ACHN (cell line): ENCODE measurements at places on chromosomes 1 and 21.
A peak's percentile ranks its signal among the peaks of the same experiment; 100 is the strongest.

DNA sequence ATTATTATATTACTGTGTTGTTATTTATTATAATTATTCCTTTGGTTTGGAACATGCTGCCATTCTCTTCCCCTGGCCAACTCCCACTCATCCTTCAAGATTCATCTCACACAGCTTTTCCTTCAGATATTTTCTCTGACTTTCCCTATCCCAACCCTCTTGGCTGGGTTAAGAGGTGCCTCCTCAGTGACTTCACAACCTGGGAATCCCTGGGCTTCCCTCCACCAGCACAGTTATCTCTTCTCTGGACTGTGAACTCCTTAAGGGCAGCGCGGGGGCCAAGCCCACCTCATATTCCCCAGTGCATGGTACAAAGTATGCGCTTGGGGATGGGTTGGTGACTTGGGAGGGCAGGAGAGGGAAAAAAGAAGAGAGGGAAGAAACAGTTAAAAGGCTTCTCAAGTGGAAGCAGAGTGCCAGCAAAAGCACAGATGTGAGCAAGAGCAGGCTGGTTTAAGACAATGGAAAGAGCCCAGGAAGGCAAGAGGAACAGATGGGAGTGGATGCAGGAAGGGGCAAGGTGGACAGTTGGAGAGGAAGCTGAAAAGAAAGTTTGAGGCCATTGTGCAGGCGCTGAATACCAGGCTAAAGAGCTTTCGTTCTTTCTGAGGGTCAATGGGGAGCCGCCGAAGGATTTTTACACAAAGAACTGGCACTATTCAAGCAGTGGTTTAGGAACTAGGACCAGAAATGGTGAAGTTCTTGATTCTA, 132.3 kb downstream of the BEND5 start:
- no peak for DNase-seq

GRCh38 chr1:242523719-242524570, 552 bp downstream of the PLD5 start:
- peak; percentile 24 for DNase-seq

DNA sequence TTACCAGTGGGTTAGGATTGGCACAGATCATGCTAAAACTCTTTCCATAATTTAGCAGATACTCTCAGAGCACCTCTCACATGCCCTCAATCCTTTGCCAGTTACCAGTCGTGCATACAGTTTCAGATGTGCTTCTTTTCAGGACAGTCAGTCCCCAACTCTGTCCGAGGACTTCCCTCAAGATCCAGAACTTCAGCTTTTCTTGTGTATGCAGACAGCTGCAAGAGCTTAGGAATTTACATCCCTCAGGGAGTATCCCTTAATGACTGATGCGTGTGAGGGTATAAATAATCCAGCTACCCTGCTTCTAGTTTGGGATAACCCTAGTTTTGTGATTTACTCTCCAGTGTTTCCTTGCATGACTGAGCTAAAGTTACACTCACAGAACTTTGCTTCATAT, 393.0 kb upstream of the PLXNA2 start:
- no peak for DNase-seq

GRCh38 chr1:225554216-225554812, 98.6 kb downstream of the ENAH start:
- peak; percentile 53 for DNase-seq

DNA sequence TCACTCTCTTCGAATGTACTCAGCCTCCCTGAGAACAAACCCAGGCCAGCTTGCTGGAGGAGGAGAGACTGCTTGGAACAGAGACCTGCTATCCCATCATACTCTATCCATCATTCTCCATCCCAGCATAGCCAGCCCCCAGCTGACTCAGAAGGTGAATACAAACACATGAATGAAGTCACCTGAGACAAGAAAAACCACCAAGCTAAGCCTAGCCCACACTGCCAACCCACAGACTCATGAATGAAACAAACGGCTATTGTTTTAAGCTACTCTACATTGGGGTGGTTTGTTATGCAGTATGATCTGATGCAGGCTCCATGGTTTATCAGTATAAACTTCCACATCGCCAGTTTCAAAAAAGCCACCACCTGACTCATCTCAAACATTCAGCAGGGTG, 395.6 kb downstream of the SETD4 start:
- no peak for DNase-seq

DNA sequence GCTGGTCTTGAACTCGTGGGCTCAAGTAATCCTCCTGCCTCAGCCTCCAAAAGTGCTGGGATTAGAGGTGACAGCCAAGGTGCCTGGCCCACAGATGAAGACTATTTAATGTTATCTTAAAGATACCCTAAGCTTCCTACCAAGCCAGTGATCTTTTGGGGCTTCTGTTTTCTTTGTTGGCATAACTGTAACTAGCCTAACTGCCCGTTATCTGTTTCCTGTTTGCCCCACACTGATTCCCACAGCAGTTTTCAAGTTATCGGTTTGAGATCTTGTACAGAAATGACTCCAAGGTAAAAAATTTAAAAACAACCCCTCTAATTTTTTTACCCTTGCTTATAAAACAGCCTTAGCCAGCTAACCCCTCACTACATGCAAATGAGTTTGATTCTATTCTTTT, 12.4 kb downstream of the SELL start:
- DNase-seq, result no peak

GRCh38 chr1:14915356-14916054, 238.0 kb upstream of the TMEM51 start:
- DNase-seq, result peak; percentile 50

DNA sequence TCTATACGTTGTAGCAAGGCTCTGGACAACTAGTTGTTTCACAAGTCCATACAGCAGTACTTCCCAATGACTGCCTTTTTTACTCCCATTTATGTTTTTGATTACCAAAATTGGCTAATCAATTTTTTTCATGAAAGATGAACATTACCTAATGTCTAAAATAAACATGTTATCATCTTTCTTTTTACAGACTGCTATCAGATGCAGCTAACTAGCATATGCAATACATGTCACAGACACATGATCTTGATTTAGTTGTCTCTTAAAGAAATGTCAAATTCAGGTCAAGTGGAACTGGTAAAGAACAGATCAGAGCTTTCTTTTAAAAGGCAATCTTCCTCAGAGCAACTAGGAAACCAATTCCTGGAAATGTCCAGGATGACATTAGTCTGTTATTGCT, 630 bp upstream of the DBT start:
- no peak for DNase-seq

DNA sequence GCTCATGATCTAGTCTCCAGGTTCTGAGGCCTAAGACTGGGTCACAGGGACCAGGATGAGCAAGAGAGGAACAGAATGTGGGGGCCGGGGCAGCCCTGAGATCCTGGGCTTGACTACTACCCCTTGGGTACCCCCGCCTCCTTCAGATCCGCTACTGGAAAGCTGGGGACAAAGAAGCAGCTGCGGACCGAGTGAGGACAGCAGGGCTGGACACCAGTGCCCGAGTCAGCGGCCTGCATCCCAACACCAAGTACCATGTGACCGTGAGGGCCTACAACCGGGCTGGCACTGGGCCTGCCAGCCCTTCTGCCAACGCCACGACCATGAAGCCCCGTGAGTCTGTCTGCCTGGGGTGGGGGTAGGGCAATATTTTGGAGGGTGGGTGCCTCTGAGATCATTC, 12.5 kb downstream of the TMEM81 start:
- DNase-seq, result no peak

- DNase-seq, result no peak
Measured at GRCh38 chr1:201468501-201468843, 516 bp downstream of the PHLDA3 start.

DNA sequence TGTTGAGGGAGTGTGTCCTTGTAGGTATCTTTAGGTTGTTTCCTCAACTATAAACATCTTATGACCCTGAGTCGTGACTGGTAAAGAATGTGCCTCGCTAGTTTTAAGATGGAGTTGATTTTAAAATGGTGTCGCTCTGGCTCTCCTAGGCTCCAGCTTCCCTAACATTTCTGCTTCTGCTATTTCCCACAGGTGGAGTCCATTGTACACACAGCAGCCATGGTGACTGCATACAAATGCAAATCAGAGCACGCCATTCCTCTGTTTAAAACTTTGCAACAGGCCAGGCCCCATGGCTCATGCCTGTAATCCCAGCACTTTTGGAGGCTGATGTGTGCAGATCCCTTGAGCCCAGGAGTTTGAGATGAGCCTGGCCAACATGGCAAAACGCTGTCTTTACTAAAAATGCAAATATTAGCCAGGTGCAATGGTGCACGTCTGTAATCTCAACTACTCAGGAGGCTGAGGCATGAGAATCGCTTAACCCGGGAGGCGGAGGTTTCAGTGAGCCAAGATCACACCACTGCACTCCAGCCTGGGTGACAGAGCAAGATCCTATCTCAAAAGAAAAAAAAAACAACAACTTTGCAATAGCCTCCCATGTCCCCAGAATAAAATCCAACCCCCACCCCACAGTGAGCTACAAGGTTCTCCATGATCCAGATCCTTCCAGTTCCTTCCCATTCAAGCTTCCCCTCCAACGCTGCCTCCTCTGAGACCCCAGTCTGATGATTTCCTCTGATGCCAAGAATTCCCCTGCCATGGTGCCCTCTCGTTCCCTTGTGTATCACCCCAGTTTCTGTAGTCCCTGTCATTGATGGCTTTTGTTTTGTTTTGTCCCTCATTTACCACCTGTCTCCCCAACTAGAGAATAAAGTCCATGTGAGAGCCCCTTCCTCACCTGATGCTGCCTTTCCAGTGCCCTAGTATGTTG, 36.9 kb upstream of the KLHDC7A start:
- no peak for DNase-seq

DNA sequence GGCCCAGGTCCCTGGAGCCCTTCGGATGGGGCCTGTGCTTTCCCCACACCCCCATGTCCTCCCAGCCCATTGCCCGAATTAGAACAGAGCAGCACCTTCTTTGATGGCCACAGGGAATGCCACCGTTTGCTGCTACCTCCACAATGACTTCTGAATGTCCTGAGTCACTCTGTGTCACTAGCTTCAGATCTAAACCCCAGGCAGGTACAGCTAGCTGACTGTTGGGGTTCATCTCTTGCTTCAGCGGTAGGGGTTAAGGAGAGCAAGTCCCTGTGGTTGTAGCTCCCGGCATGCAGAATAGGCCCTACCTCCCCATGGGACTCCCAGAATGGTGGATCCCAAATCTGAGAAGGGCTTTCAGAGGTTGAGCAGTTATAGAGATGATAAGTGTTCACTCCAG, 291.1 kb upstream of the POU3F1 start:
- DNase-seq, result no peak

DNA sequence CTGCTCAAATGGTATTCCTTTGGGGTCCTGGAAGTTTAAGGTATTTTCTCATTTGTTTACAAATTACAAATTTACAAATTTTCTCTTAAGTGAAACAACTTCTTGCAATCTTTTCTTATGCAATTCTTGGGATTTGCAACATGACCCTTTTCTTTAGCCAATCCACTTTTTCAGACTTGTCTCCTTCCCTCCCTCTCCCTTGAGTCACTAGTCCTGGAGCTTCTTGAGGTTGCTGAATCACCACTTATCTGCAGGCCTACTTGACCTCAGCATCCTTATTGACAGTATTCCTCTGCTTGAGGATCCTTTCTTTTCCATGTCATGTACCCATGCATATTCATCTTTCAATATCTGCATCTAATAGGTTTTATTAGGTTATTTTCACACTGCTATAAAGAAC, 302.8 kb upstream of the ADAMTS5 start:
- peak; percentile 69 for DNase-seq

DNA sequence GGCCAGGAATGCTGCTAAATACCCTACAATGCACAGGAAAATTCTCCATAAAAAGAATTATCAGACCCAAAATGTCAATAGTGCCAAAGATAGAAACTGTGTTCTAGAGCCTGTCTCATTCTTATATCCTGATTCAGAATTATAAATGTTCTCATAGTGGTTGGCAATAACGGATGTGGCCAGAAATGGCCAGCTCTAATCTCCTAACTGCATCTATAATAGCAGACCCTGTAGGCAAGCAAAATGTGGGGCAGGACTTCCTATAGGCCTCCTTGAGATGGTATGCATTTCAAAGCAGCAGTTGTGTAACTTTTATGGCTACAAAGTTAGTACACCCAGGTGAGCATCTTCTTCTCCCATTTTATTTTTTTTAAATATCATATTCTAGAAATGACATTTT, 95.9 kb upstream of the SGIP1 start:
- DNase-seq, result no peak

GRCh38 chr1:83000286-83000685, 998.6 kb downstream of the TTLL7 start:
- DNase-seq, result no peak

DNA sequence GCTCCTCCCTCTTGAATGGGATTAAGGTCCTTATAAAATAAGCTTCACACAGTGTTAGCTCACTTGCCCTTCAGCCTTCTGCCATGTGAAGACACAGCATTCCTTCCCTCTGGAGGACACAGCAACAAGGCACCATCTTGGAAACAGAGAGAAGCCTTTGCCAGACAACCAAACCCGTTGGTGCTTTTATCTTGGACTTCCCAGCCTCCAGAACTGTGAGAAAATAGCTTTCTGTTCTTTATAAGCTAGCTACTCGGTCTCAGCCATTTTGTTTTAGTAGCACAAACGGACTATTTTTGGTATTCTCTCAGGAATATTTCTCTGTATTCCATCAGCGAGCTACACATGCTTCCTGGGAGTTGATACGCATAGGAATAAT, 58.6 kb upstream of the IRF2BP2 start:
- DNase-seq, result no peak

DNA sequence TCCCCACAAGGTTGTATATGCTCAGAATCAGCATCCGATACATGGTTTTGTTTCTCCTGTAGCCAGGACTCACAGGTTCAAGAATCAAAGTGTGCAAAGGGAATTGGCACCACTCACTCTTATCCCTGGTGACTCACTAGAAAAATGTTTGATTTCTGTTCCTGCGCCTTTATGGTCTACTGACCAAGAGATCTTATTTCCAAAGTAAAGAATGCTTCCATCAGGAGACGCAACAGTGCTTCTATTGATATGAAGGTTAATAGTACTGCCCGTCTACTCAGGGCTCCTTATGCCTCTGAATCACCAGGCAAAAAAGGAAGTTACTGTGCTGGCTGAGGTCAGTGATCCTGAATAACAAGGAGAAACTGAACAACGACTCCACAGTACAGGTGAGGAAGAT, 1392.0 kb upstream of the PRMT6 start:
- peak; percentile 95 for DNase-seq

GRCh38 chr1:190170321-190170720, 307.3 kb downstream of the BRINP3 start:
- DNase-seq, result no peak

DNA sequence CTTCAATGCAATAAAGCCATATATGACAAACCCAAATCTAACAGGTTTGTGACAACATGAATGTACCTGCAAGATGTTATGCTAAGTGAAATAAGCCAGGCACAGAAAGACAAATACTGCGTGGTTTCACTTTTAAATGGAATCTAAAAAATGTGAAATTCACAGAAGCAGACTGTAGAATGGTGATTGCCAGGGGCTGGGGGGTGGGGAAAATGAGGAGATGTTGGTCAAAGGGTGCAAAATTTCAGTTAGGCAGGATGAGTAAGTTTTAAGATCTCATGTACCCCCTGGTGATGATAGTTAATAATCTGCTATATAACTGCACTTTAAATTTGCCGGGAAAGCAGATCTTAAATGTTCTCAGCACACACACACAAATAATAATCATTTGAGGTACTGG, 160.5 kb downstream of the PTBP2 start:
- DNase-seq, result peak; percentile 63
